Activated CD8-positive, alpha-beta T cell treated with anti-CD3 and anti-CD28 coated beads, Interleukin-2, amount 10 ng/mL, durations not matched to agents 7 days and 5 days (primary cell): ENCODE measurements at places on chromosomes 7 and 10.

- no peak for DNase-seq
- no peaks in the 10 kb centered on the region for H3K36me3 ChIP-seq
- H3K4me1 ChIP-seq, result no peaks in the 10 kb centered on the region
These were observed 782.7 kb upstream of the CELF2 start for GRCh38 chr10:10235003-10235402.

DNA sequence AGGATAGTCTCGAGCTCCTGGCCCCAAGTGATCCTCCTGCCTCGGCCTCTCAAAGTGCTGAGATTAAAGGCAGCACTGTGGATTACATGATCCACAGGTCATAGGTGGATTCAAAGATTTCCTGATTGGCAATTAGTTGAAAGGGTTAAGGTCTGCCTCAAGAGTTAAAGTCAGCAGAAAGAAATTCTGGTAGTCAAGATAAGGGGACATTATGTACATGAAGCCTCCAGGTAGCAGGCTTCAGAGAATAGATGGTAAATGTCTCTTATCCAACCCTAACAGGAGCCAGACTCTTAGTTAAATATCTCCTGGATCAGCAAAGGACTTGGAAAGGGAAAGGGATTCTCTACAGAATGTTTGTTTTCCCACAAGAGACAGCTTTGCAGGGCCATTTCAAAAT is 93.7 kb downstream of the SKIDA1 start:
- no peak overlapping the region for H3K27ac ChIP-seq
- no peaks in the 10 kb centered on the region for H3K36me3 ChIP-seq
- H3K27me3 ChIP-seq, result no peaks in the 10 kb centered on the region
- peaks cover 2% of the 10 kb centered on the region for H3K4me1 ChIP-seq
- no peak for DNase-seq
- H3K4me3 ChIP-seq, result no peak overlapping the region

DNA sequence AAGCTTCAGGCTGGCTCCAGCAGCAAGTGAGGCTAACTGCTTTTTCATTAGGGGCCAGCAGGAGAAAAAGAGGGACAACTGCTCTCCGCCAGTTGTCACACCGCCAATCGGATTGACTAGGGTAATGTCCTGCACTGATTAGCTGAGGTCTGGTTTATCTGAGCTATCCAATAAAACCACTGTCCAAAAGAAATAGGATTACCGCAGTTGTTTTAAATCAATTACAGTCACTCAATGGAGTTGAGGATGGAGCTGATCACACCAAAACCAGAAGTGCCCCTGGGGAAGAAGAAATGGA is 351.4 kb upstream of the NPVF start:
- no peak overlapping the region for H3K4me3 ChIP-seq
- H3K4me1 ChIP-seq, result no peaks in the 10 kb centered on the region
- no peak overlapping the region for H3K27ac ChIP-seq
- peaks cover 14% of the 10 kb centered on the region for H3K27me3 ChIP-seq
- H3K36me3 ChIP-seq, result no peaks in the 10 kb centered on the region
- DNase-seq, result no peak

GRCh38 chr10:89745903-89746302 is 44.5 kb downstream of the KIF20B start:
- no peak overlapping the region for H3K27ac ChIP-seq
- no peak for DNase-seq
- peaks cover 6% of the 10 kb centered on the region for H3K4me1 ChIP-seq
- no peak overlapping the region for H3K4me3 ChIP-seq
- H3K27me3 ChIP-seq, result no peaks in the 10 kb centered on the region
